ENCODE measurements at places on chromosomes 7 and 10.

DNA sequence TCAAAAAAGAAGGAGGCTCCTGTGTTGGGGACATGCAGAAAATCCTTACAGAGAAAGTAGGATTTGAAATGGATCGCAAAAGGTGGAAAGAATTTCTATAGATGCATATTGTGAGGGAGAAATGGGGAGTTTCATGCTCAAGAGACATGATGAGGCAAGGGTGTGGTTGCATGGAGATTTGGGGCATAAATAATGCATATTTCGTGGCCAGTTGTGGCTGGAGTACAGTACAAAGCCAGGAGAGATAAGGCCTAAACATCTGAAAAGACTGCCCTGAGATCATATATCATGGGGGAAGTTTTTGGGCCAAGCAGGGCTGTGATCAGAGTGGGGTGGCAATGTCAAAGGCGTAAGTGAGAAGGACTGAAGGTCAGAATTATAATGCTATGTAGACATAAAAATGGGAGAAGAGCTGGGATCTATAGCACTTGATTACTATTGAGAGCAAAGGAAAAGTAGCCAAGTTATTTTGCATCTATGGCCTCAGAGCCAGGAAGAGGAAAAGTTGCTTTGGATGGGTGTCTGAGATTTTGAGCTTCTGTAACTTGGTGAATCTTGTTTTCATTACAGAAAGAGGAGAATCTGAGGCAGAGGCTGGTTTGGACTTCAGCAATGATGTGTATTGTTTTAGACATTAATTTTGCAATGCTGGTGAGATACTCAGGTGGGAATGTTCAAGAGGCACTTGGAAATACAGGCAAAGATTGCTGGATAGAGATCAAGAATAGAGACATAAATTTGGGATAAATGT, 166.6 kb downstream of the INHBA start:
- no peak for DNase-seq

- no peak for DNase-seq
These were observed 94.4 kb downstream of the PODXL start for GRCh38 chr7:131462059-131462458.

DNA sequence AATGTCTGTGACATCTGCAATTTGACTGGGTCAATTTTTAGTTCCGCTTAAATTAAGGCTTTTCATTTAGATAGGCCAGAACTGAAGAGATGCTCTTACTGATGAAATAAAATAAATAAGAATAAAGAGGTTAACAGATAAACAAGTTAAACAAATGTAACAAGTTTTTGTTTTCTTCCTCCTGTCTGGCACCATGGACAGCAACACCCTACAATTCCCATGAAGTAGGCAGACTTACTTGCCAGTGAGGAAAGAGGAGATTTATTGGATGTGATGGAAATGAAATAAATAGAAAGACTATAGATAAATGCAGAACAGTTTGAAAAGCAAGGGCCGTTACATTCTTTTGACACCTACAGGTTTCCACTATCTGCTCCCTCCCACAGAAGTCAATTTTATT, 118.5 kb downstream of the AMPH start:
- no peak for DNase-seq

DNA sequence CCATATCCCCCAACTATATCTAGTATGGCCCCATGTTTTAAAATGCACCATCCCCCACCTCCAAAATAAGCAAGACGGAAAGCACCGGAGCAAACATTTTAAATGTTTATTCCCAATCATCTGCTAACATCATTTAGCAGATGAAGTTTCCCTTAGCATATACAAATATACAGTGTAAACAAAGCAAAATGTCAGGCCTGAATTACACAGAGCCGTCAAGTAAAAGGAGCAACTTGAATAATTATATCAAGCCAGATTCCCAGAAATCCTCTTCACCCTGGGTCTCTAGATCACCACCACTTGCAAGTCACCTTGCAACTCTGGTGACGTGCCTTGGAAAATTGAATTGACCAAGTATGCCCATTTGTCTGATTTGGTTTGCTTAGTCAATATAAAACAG, 91.6 kb upstream of the COL1A2 start:
- DNase-seq = no peak

GRCh38 chr7:40350100-40350499, 215.3 kb downstream of the SUGCT start:
- DNase-seq = no peak

DNA sequence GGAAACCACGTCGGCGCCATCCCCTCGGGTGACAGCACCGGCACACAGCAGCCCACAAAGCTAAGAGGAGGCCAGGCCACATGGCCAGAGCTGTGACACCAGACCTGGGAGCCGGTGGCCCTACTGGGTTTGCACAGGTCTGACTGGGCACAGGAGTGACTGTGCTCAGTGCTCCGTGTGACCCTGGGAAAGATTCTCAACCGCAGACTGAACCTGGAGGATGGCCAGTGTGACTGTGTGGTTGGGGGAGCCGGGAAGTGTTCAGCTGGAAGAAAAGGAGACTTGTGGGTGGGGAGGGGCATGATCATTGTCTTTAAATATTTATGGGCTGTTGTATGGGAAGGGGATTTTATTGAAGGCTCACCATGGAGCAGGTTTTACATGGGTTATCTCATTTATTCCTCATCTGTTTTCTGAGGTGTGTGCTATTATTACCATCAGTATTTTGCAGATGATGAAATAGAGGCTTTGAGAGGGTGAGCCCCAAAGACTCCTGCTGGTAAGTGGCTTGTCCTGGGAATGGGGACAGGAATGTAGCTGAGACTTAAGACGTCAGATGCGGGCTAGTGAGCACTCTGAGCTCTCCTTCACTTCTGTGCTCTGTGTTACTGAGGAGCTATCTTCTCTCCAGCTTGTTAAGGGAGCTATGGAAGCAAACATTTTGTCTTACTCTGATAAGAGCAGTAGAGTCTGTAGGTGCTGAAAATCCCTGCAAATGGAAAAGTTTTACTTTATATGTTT, 127.5 kb downstream of the TMEM178B start:
- no peak for DNase-seq

DNA sequence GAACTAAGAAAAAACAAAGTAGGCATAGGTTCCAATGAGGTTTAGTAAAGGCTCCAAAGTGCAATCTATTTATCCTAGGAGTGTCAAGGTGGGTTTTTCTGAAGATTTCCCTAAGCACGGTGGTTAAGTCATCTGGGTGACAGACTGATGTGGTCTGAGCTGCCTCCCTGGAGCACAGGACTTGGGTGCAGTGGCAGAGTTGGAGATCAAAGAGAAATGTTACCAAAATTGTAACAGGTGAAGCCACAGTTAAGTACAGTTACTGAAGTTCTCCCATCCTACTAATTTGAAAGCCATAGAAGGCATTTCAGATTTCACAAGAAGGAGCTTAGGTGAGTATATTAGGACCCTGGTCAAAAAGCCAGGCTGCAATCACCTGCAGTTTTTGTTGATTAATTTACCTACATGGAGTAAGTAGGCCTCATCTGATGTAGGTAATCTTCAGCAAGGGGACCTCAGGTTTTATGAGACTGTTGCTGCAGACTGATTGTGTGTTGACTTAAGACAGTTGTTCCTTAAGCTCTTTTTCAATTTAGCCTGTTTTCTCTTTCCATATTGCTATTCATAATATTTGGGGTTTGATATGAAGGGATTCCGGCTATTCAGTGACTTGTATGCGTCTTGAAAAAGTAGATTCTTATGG, 3.0 kb downstream of the DLX6 start:
- no peak for DNase-seq

DNA sequence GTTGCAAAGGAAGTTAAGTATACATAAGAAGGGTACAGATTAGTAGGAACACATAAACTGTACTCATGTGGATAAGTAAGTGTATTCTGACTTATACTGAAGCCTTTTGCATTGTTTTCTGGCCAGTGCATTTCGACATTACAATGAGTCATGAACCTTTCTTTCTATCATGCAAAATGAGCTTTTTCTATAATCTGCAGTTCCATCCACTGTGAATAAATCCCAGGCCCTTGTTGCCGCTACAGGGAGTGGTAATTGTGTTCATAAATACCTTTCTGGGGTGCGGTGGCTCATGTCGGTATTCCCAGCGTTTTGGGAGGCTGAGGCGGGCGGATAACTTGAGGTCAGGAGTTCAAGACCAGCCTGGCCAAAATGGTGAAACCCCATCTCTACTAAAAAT, 858.3 kb downstream of the GRM8 start:
- no peak for DNase-seq
